Gastroesophageal sphincter (tissue), 4 donors: ENCODE measurements at places on chromosomes 2 and 18.

DNA sequence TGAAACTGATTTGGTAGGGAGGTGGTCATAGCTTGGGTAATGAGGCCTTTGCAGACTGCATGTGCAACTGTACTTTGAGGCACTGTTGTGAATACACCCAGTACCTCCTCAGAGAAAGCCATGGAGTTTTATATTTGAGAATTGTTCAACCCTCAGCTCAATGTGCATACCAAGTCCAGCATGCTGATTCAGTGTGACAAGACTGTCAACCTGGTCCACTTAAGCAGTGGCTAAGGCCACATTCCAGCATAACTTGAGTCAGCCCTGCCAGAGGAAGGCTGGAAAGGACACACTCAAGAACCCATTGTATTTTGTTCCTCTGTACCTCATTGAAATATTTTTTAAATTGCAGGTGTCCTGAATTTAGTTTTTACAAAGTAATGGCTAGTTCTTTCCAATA, 121.8 kb upstream of the HNMT start:
- no peak for ATAC-seq

DNA sequence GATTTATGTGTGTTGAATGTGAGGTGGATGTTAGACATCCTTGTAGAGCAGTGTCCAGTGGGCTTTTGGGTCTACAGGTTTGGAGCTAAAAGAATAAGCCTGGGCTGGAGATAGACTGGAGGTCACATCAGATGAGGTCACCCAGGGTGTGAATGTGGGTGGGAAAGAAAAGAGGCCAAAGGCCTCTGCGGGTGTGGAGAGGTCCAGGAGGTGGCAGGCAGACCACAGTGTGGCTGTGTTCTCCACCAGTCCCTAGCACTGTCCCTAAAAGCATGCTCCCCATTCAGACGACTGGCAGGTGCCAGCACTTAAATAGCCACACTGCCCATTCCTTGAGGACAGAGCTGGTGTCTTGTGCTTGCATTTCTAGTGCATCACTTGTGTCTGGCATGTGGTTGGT, 4.1 kb downstream of the ATG4B start:
- no peak for ATAC-seq

DNA sequence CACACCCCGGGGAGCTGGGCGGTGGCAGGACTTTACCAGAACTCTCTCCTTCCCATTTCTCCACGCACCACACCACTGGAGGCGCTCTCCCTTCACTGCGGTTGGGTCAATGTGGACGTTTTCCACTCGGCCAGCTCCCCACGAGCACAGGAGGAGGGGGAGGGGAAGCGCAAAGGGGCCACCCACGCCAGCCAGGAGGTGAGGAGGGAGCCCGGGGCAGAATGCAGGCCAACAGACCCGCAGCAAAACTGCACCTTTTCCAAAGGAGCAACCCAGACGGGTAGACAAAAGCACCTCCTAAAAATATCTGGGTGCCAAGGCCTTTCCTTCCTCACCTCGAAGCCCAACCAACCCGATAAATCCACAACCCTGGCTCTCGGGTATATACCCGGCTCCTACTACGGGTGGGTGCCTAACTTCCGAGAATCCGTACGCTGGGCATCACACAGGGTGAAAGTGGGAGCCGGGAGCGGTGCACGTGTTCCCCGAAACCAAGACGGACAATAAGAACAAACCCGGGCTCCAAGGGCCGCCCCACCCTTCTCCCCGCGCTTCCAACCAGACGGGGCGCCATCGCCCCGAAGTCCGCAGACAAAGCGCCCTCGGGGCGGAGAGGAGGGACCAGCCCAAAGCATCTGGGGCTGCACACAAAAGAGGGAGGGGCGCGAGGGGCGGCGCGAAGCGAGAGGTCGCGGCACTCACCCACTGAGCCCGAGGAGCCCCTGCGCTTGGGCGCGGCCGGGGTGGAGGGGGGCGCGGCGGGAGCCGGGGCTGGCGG, 1.0 kb downstream of the RTN4 start:
- peak; percentile 43 for ATAC-seq

DNA sequence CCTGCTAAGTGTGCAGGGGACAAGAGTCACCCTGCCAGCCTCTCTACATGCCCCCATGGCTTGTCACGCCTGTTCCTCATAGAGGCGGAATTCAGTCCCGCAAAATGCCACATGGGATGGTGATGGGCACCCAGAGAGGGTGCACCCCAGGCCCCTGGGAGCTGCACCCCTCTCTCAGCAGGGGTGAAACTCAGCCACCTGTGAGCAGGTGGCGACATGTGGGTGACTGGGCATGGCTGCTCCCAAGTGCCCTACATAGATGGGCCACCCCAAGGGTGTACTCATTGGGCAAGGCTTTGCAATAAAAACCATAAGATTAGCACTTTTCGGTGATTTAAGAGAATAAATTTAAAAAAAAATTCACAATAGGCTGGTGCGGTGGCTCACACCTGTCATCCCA, 6.3 kb downstream of the HS6ST1 start:
- no peak for ATAC-seq

GRCh38 chr18:6962571-6963451, 154.8 kb downstream of the LAMA1 start:
- ATAC-seq, result no peak

DNA sequence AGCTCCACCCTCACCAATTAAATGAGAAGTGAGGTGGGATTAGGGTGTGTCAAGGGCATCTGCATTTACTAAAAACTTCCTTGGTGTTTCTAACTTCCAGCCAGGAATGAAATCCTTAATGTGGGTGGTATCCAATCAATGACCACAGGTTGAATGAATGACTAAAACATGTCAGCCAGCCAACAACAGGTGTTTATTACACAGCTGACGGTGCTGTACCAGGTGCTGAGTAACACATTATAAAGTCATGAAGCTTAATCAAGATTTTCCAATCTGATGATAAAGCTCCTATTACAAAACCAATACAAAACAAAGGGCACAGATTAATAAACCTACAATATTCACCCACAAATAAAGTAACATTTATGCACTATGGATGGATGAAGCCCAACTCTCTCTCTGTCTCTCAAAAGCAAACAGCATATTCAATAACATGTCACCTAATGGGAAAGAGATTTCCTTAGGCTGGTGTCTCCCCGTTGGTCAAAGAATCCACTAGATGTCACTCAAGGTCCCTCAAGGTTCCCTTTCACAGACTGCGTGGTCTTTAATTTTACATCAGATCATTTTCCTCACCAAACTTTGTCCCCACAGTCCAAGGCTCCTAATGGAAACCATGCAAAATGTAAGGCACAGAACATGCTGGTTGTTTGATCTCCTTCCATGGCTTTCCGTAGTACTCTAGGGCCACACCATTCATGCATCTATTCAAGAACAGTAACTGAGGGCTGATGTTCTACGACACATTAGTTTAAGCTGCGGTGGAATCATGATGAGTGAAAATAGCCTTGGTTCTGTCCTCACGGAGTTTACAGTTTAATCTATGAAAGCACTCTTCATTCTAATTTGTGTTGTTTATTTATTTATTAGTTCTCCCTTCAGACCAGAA, 6.4 kb upstream of the PTPN4 start:
- peak; percentile 52 for ATAC-seq

- peak; percentile 59 for ATAC-seq
Observed at GRCh38 chr2:218852911-218853667, 6.5 kb upstream of the WNT6 start.

- ATAC-seq, result no peak
Observed at GRCh38 chr2:219332542-219332941, at the start of gene RESP18. RESP18 (minus strand) TSS chr2:219332744.

- peak; percentile 34 for ATAC-seq
Observed at GRCh38 chr2:151544449-151544848, 134.7 kb downstream of the RIF1 start.

DNA sequence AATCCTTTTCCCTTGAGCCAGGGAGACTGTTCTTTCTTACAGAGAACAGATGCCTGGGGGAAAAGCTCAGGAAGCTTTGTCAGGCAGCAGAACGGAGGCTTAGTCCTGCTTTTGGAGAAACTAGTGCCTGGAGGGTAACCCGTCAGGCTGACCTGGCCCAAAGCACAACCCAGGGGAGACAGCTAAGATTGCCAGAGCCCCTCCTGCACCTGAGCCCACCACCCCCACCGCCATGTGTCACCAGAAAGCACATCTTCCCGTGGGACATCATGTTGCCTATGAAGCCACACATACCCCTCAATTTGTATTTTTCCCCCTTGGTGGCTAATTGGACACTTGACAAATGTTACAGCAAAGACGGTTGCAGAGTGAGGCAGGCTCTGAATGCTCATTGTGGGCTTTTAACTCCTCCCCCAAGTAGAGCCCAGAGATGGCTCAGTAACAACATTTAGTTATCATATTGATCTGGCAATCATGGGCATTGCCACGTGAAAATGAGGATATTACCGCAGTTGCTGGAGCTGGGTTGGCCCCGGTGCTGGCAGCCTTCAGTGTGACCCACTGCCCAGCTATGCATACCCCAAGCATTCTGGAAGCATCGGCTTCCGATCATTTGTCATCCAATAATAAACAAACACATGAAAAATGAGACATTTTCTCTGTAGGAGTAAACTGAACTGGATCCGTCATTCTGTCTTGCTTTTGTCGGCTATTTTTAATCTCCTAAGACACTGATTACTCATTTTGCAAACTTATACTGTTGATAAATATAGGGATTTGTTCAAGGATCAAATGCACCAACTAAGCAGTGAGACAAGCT, 229.5 kb downstream of the ATAD2B start:
- ATAC-seq, result no peak

GRCh38 chr2:12211326-12212175, 465.1 kb downstream of the LPIN1 start:
- no peak for ATAC-seq

GRCh38 chr2:237150831-237151375, 65.2 kb downstream of the COPS8 start:
- ATAC-seq, result no peak

GRCh38 chr2:10035633-10036032, 7.7 kb upstream of the KLF11 start:
- ATAC-seq, result no peak
